ENCODE measurements at places on chromosomes 7 and 10.

DNA sequence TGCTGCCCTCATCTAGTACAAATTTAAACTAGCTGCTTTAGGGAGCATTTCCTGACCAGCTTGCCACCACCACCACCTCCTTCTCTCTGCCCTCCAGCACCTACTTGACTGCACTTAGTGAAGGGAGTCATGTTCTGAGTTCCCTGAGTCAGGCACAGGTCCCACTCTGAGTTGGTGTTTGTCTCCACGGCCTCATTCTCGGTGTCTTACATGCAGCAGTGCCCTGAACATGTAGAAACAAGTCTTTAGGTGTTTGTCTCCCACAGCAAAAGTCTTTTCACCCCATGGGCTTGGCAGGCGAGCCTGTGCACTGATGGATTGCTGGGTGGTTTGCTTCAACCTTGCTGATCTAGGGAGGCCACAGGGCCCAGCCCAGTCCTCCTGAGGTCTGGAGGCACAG, 16.9 kb downstream of the TSPAN14 start:
- DNase-seq = no peak

GRCh38 chr7:73909051-73909941, 48.3 kb downstream of the TMEM270 start:
- no peak for DNase-seq

DNA sequence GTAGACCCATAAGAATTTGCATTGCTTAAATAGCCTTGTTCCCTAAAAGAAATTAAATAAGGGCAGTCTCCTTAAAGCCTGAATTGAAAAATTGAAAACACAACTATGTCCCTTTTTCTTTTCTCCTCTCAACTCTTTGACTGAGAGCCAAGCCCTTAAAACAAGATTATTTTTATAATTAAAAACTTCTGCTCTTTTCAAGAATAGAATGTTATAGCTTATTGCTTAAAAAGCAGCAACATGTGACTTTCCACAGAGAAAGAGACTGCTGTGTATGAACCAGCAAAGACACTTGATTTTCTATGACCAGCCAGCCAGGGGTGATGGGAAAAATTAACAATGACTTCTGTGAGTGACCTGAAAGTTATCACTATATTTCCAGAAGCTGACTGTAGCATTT, 295.2 kb upstream of the CELF2 start:
- DNase-seq = no peak

DNA sequence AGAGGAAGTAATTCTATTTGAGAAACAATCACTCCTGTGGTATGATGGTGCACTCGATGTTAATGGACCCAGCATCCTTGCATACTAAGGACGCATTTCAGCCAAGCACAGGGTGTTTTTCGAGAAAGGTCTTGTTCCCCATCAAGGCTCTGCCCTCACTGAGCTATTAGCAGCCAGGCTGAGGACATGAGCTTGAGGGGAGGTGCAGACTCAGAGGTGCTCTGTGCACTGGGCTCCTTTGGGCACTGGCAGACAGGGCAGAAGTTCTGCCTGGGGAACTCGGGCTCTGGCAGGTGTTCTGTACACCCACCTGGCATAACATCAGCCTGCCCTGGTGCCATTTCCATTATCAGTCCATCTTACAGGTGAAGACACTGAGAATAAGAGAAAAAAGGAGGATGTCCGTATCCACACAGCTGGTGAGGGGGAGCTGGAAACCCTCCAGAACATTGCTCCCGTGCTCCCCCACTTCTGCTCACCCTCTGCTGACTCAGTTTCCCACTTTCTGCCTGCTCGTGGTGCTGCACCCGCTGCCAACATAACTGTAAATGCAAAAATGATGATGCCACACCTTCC, 92.7 kb upstream of the RET start:
- DNase-seq = no peak

DNA sequence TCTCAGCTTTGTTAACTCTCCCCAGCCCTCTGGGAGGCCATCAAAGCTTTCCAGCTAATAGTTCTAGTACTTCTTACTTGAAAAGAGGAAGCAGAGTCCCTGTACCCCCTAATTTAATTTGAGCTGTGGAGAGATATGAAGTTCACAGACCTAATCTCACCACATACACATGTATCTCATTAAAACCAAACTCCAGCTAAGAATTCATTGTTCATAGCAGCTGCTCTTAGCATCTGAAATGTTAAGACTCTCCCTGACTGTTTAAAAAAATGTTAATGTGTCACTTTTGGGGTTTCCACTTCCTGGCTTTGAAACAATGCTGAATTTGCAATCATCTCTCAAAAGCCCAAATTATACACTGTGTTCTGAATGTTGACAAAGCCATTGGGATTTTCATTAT, 16.2 kb upstream of the MRC1 start:
- DNase-seq = no peak

DNA sequence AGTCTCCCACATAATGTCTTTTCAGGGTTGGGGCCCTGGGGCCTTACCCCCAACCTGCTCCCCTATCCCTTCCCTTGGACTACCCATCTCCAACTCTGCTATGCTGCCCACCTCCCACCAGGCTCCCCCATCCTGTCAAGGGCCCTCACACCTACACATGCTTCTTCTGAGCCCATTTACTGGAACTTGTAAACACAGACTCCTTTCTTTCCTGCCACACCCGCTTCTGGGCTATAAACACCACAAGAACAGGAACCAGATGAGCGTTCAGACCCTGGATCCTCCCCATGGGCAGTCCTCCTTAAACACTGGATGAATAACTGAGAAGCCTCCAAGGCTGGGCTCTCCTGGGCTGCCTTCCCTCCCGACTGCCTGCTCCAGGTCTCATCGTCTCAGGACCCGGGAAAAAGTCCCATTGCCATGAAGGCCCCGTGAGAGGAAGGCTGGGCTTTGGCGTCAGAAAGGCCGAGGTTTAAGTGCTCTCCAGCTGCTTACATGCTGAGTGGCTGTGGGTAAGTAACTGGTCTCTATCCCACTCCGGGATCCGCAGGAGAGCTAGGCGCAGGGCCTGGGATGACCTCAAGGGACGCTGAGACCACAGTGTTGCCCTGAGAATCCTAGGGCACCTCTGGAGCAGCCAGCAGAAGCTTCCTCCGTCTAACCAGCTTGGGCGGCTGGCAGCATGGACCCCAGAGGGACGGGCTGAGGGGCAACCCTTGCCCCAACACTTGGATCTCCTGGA, 15.6 kb upstream of the CRHR2 start:
- DNase-seq = no peak

DNA sequence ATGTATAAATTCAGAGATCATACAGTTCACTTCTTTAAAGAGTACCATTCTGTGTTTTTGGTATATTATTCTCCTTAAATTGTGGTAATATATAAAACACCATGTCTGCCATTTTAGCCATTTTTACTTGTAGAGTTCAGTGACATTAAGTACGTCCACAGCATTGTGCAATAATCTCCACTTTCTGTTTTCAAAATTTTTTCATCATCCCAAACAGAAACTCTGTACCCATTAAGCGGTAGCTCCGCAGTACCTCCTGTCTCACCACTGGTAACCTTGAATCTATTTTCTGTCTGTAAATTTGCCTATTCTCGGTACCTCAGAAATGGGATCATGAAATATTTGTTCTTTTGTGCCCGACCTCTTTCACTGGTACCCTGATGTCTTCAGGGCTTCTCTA, 60.3 kb downstream of the CAMK1D start:
- DNase-seq = no peak

DNA sequence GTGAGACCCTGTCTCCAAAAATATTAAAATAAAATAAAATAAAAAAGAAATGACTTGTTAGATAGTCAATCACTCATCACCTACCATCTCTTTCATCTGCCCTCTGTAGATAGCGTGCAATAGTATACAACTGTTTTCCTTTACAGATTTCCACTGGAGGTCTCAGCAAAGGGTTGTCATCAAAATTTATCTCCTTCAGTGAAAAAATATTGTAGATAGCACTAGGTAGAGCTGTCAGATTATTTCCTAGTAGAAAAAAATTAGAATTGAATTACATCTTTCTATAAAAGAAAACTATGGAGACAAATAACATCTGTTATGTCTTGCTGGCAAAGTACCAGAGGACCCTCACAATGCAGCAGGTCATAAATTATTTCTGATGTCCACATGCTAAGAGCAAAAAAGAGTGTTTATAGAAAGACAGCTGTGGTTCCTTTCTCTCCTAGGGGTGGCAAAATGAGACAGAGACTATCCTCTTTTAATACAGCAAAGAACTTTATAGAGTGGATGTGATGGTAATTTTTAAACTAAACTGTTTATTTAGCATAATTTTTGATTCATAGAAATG, 16.3 kb upstream of the CYP51A1 start:
- DNase-seq = no peak

All from activated CD4-positive, alpha-beta T cell treated with anti-CD3 and anti-CD28 coated beads for 24 hours (primary cell).